ENCODE measurements at places on chromosomes 7 and 10. TPM values are rescaled to one million over a fixed set of nuclear protein-coding genes. Genes with fewer than 3 reads are reported as not detected.

Gene SKIDA1
- polyA plus RNA-seq, result 0.46 TPM

Gene NOS3
- 4.2 TPM for polyA plus RNA-seq

Gene TLX1
- not detected for polyA plus RNA-seq

Gene AGK
- 30.8 TPM for polyA plus RNA-seq

Gene ABCA13
- polyA plus RNA-seq, result not detected

Gene ANXA7
- 120 TPM for polyA plus RNA-seq

Gene SGCE
- 56.2 TPM for polyA plus RNA-seq

Gene CNNM1
- 2.2 TPM for polyA plus RNA-seq

Gene CPN1
- not detected for polyA plus RNA-seq

Gene GARIN1A
- polyA plus RNA-seq, result not detected

DNA sequence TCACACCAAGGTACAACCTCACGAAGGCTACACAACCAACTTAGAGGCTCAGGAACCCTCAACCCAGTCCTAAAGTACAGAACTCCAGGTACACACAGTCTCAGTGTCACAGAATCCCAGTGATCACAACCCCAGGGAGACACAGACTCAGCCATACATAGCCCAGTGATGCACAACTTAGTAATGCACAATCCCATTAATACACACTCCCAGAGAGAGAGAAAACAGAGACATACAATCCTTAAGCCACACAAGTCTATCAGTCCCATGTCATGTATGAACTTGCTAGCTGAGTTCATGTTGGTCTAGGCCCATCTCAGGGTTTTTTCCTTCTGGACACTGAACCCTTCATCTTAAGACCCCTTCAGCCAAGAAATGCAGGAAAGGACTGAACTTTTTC is 4.6 kb downstream of the KCNIP2 start:
- no peak for DNase-seq

- DNase-seq, result no peak
These were observed 6.3 kb downstream of the NAT16 start for GRCh38 chr7:101173752-101174244.

DNA sequence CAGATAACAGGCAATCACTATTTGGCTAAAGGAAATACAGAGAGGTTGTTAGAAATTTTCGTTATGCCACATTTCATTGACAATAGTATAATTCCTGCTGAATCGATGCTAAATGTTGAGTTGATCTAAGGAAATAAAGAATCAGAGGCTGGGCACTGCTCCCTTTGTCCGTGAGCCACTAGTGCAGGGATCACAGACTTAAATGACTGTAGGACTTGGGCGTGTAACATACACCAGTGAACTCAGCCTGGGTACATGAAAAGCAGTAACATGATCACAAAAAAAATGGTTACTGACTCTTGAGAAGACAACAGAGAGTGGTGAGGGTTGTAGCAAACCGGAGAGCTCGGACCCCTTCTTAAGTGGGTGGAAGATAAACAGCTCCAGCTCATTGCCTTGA is 11.8 kb upstream of the ITGB8 start:
- no peak for DNase-seq

DNA sequence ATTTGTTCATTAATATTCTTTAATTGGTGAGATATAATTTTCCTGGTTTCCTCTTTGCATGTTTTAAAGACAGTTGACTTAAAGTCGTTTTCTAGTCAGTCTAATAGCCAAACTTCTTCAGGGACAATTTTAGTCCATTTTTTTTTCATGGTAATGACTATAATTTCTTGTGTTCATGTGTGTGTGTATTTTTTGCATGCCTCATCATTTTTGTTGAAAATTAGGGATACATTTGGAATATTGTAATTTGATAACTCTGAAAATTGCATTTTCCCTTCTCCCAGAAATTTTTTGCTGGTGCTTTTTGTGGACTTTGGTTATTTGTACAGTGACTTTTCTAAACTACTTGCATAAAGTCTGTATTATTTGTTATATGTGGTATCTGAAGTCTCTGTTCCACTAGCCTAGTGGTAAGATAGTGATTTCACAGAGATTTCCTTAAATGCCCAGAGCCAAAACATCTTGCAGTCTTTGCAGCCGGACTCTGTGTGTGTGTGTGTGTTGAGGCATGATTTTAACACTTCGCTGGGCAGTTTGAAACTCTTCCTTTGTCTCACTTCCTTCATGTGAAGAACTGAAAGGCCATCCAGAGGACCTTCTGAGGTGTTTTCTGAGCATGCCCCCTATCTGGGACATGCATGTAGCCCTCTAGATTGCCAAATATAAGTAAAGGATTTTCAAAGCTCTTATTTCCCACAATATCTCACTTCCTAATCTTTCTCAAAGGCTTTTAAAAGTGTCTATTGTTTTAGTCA is 40.9 kb upstream of the ZNF365 start:
- DNase-seq, result no peak

GRCh38 chr7:103065667-103066066 is 8.9 kb downstream of the FBXL13 start:
- DNase-seq, result no peak

GRCh38 chr7:55898287-55898686 is 11.0 kb downstream of the ZNF713 start:
- no peak for DNase-seq

DNA sequence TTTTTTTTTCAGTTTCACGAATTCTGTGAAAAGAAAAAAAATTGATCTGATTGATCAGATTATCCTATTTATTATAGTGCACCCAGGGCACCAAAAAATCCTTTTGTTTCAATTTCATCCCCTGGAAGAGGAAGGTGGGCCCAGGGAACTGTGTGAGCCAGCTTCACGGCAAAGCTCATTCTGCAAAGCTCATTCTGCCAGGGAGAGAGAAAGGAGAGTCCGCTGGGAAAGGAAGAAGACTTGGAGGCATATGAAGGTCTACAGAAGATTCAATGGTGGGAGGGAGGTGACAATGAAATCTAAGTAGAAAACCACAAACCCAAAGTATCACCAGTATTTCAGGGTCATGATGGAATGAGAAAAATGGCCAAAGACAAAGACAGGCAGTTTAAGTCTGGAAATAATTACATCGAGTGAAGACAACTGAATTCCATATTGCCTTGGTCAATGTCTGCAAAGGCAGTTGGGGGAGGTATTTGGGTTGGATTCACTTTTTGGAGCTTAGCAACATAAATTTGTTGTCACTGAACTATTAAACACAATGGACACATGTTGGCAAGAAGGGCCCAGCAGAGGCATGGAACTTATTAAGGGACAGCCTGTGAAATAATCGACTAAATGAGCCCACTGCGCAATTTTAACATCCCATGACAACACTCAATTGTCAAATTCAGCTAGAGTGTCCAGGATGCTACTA is 587.8 kb upstream of the MKI67 start:
- DNase-seq, result no peak

DNA sequence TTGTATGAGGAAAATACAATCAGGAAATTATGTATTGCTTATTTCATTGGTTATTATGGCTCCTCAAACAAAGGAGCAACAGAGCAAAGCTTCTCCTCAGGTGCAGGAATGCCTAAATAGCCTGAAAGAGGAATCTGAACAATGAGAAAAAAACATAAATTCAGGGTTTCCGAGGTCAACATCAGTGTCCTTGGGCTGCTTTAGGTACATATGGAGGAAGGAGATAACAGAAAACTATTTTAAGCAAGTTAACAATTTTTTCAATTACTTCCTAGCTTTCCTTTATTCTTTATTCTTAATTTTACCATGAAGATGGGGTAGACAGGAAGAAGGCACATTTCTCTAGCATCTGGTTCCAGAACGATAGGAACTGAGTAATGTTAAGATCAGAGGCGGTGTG is 14.0 kb downstream of the SLC16A9 start:
- no peak for DNase-seq

DNA sequence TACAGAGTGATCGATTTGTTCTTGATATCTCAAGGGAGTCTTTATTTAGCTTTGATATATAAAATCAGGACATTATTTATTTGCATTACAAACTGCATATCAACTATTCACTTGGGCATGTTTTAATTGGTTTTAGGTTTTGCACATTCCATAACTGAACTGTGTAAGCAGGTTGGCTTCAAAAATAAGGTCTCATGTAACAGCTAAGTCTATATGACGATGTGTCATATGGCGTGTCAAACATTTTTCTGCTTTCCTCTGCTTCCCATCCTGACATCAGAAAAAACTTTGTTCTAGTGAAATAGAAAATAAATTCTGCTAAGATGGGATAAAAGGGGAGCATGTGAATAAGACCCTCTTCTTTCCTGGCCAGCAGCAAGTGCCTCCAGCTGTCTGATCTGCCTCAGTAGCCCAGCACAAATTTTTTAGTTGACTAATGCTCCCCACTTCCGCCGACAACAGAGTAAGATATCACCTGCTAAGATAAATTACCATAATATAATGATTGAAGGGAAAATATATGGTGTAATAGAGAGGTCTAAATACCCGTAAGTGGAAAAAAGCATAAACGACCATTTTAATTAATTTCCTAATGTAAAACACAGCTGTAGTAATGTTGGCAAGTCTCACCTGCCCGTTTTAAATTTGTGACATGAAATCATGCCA is 180.5 kb downstream of the TAX1BP1 start:
- no peak for DNase-seq

GRCh38 chr10:91579329-91579985 is 53.4 kb downstream of the PPP1R3C start:
- no peak for DNase-seq

DNA sequence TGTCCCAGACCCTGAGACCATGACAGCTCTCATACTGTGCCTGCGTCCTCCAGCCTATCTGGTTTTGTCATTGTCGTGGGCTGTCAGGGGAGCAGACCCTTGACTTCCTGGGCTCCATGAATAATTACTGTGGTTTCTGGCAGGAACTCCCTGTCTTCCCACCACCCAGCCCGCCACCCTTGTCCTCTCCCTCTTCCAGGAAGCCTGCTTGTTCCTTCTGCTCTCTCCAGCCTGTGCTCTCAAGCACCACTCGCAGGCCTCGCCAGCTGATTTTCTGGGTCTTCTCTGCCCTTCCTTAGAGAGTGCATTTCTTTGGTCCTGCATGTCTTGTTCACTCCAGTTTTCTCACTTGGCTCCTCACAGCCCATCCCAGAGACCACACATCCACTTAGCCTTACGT is 224.5 kb upstream of the INHBA start:
- DNase-seq, result no peak

- DNase-seq, result no peak
These were observed 271.7 kb upstream of the C7orf33 start for GRCh38 chr7:148318838-148319237.

DNA sequence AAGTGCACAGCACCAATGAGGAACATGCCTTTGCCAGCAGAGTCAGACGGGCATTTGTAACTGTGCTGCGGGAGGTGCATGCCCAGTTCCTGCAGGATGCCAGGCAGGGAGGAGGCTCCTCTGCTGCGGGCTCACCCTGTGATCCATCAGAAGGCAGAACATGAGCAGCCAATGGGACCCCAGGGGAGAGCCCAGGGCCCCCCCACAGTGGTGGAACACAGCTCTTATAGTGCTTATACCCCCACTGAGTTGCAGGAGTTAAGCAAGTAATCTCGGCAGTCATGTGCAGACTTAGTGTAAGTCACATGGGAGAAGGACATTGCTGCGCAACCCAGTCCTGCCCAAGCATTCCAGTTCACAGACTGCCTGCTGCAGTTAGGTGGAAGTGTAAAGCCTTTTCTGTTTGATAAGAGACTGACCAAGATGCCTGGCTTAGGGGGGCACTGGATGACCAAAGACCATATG is 120.3 kb upstream of the TMEM106B start:
- no peak for DNase-seq

GRCh38 chr7:155412416-155413253 is 45.3 kb upstream of the EN2 start:
- DNase-seq, result peak; percentile 41

DNA sequence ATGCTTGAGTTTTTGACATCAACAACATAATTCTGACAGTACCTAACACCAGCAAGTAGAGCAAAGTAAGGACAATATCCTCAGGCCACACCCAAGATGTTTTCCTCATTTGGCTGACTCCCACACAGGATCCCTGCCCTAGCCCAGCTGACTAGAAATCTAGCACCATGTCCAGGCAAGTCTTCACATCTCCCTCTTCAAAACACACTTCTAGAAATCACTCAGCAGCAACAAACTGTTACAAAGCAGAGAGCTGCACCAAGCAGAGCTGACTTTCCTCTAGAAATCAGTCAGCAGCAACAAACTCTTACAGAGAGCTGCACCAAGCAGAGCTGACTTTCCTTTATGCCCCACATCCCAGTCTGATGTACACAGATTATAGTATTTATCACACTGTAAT is 7.7 kb downstream of the TMEM168 start:
- DNase-seq, result no peak
